Amygdala (tissue), 56 donors: ENCODE measurements at places on chromosomes 11 and 22.

- no peak for DNase-seq
Measured at GRCh38 chr11:10118865-10119264, 175.2 kb downstream of the SBF2 start.

DNA sequence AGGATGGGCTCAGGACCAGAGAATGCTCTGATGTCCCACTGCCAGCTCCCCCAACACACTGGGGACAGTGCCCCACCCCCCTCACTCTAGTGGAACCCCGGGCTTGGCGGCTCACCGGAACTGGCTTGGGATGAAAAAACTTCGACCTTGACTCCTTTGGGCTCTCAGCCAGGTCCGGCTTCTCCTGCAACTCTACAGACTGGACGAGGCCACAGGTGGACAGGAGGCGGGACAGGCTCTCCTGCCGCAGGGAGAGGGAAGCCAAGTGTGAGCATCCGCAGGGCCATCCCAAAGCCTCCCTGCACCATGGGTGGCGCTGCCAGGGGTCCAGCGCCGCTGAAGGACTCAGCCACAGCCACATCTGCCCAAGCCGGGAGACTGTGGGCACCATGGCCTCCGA, 3.7 kb downstream of the RRP7A start:
- DNase-seq: no peak

DNA sequence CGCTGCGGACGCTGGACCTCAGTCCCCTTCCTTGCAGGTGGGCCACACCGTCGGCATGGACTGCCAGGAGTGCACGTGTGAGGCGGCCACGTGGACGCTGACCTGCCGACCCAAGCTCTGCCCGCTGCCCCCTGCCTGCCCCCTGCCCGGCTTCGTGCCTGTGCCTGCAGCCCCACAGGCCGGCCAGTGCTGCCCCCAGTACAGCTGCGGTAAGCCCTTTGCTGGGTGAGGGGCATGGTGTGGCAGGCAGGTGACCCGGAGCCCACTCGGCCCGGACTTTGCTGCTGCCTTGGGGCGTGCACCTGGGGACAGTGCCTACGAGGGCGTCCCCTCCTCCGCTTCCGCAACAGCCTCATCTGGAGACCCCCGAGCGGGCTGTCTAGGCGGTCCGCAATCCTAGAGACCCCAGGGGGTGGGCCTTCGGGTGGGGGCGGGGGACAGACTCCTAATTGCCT, 25.4 kb upstream of the MUC5B start:
- DNase-seq: no peak

- DNase-seq: no peak
Measured at GRCh38 chr11:58629857-58630256, 7.4 kb downstream of the CNTF start.

DNA sequence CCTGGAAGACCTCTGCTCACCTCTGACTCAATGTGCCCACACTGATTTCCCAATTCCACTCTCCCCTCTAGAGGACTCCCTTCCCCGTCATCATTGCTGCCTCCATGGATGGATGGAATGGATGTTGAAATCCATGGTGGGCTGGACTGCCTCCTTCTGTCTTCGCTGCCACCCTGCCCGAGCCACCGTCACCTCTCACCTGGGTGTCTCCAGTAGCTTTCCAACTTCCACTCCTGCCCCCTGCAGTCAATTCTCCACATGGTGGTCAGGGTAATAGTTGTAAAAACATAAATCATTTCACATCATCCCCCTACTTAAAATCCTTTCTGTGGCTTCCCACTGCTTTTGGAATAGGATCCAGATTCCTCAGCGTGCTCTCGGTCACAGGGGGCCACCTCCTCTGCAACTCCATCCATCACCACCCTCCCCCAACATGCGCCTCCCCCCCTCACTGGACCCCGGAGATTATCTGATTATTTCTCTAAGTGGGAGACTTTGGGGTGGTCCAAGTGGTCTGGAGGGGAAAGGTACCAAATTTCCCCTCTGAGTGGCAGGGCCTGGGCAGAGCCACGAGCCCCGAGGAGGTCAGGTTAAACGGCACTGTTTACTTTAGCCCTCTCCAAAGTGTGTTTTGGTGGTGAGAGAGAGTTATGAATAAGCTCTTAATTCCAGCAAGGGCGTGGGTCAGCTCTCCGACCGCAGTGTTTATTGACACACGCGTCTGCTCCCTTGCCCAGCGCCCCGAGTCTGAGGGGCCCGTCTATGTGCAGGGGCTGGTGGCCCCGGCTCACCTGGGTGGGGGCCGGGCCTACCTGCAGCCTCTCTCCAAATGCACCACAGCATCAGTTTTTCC, 313.7 kb downstream of the MN1 start:
- DNase-seq: no peak

DNA sequence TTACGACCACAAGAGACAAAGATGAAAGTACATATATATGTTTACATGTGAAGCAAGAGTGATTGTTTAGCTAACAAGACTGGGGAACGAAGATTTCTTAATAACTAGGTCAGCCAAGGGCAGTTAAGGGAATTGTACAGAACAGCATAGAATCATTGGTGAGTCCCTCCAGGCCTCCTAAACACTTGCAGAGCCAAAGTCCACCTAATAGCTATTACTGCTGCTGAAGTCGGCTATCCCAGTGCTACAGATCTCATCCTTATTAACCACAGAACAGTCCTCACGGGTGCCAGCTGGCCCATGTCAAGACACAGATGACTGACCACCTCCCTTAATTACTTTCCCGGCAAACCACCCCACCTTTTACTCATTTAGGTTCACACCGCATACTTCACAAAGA, 68.5 kb upstream of the OPCML start:
- no peak for DNase-seq

DNA sequence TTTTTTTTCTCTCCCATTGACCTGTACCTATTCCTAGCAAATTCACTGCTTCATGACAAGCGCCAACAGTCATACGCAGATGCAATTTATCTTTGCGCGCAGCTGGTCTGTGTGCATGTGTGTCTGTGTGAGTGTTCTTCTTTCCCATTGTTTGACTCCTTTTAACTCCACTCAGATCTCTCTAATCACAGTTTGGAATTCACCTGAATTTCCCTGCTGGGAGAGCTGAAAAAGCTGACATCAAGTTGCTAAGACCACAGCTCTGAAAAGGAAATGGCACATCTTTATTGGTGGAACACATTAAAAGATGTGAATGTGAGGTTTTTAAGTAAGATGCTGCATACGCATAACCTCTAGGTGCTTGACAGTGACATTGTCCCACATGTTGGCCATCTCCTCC, 187.4 kb upstream of the MTMR2 start:
- no peak for DNase-seq

DNA sequence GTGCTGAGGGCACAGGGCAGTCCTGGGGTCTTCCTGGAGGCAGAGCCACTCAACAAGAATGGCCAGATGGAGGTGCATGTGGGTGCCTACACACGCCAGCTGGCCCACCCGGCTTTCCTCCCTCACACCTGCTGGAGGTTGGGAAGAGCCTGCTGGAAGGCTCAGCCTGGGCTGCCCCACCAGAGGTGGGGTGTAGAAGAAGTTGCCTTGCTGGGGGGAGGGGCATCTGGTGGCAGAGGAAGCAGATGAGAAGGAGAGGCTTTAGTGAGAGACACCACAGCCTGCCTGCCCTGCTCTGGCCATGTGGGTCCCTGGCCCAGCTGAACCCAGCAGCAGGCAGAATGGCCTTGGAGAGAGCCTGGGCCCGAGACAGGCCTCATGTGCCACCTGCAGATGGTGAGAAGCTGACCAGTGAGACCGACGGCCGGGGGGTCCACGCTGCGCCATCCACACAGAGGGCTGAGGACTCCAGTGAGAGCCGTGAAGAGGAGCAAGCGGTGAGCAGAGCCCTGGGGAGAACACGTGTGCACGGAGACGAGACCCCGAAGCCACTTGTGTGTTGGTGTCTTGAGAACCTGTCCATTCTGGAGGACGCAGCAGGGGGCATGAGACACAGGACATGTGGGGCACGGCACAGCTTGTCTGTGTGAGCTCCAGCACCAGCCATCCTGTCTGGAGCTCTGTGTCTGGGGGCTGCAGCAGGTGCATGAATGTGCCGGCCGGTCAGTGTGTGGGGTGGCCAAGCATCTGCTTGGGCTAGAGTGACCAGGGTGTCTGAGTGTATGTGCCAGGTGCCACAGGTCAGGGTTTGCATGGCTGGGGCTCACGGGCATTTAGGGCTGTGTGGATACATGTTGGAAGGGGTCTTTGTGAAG, 2.7 kb downstream of the B4GALNT4 start:
- DNase-seq: no peak

DNA sequence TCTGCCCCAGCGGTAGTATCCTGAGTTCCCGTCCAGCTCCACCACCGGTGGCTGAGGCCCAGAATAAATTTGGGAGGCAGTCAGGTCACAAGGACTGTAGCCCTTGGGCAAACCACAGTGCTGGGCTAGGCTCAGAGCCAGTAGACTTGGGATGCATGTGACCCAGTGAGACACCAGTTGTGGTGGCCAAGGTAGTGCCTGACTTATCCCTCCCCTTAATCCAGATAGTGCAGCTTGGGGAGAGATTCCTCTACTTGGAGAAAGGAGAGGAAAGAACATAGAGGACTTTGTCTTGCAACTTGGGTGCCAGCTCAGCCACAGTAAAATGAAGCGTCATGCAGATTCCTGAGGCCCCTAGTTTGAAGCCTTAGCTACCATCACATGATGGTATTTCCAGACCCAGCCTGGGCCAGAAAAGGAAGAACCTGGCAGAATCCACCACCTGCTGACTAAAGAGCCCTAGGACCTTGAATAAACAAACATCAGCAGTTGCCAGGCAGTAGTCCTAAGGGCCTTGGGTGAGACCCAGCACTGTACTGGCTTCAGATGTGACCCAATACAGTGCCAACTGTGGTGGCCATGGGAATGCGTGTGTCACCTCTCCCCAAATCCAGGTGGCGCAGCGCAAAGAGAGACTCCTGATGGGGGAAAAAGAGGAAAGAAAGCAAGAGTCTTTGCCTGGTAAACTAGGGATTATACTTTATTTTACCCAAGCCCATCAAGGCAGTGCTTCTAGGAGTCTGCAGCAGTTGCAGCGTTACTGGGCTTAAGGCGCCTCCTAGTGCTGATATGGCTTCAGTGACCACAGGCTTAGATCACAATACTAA, 17.0 kb upstream of the DDX10 start:
- peak; percentile 55 for DNase-seq

GRCh38 chr11:64536997-64537396, 54.0 kb upstream of the SLC22A12 start:
- DNase-seq: no peak

- DNase-seq: no peak
Measured at GRCh38 chr11:46322759-46323158, 24.5 kb upstream of the DGKZ start.

DNA sequence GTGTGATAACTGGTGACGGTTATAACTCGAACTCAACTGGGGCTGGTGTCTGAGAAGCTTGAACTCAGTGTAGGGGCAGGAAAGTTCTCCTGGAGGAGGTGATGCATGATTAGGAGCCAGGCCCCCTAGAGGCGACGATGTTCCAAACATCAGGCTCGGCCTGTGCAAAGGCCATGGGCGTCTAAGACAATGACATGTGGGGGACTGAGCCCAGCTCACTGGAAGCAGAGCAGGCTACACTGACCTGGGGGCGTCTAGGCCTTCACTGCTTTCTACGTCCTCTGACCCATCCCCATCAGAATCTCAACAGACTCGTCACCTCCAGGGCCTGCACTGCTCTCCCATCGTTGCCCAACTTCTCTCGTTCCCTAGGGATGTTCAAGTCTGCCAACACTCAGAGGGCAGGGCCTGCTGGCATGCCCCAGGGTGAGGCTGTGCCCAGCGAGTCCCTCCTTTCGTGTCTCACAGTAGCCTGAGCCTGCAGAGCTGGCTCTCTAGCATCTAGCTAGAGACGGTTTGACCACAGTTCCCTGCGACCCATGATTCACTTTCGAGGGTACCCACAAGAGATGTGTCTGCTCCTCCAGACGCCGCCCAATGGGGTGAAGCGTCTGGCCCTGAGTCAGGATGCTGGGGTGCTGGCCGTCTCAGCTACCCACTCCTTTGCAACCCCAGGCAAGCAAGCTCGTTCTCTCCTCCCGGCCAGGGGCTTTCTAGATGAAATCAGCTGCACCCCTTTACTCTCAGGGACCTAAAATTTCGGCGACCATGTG, 1.1 kb upstream of the ATG16L2 start:
- no peak for DNase-seq

DNA sequence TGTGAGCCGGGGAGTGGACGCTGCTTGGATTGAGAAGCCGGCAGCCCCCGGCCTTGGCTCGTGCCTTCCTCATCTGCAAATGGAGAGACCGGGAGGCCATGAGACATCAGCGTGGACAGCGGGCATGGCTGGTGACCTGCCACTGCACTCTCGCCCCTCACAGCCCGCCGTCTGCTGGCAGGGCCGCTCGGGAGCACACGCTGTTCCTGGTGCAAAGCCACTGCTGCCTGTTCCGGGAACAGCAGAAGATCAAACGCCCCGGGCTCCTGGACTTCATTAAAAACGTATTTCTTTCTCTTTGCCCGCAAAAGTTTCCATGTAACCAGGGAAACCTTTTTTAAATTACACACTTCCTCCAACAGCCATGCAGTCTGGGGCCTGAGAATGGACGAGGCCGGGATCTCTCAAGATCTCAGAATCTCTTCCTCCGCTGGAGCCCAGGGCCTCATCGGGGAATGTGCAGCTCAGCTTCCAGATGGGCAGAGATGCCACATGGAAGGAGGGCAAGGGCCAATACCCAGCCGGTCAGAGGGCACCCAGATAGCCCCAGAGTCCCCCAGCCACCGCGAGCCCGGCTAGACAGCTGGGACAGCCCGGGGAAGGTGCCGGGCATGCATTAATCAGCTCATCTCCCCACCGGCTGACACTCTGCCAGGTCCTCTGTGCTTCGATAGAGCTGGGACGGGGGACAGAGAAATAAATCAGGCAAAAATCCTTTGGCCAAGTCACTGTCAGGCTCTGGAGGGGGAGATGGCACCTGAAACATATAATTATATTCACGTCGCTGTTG, 62.8 kb upstream of the PRR5 start:
- DNase-seq: no peak

DNA sequence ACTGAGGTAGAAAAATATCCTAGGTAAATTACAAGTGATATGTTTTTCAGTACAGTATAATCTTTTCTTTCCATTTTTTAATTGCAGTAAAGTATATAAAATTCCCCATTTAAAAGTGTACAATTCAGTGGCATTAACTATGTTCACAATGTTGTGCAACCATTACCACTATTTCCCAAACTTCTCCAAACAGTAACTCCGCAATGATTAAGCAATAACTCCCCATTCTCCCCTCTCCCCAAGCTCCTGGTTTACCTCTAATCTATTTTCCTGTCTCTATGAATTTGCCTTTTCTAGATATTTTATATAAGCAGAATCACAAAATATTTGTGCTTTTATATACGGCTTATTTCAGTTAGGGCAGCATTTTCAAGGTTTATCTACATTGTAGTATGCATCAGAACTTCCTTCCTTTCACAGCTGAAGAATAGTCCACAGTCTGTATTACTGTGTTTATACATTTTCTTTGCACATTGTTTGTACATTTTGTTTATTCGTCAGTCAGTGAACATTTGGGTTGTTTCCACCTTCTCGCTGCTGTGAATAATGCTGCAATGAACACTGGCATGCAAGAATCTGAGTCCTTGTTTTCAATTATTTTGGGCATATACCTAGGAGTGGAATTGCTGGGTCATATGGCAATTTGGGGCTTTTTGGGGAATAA, 110.7 kb downstream of the RPL27A start:
- no peak for DNase-seq

- no peak for DNase-seq
Measured at GRCh38 chr11:102470251-102470650, 17.7 kb upstream of the TMEM123 start.

- DNase-seq: no peak
Measured at GRCh38 chr11:118417801-118418200, 16.4 kb downstream of the ATP5MG start.
